ENCODE measurements at places on chromosomes 1 and 21.

- DNase-seq: no peak
Measured at GRCh38 chr1:25427696-25428095, 3.0 kb upstream of the MACO1 start.

DNA sequence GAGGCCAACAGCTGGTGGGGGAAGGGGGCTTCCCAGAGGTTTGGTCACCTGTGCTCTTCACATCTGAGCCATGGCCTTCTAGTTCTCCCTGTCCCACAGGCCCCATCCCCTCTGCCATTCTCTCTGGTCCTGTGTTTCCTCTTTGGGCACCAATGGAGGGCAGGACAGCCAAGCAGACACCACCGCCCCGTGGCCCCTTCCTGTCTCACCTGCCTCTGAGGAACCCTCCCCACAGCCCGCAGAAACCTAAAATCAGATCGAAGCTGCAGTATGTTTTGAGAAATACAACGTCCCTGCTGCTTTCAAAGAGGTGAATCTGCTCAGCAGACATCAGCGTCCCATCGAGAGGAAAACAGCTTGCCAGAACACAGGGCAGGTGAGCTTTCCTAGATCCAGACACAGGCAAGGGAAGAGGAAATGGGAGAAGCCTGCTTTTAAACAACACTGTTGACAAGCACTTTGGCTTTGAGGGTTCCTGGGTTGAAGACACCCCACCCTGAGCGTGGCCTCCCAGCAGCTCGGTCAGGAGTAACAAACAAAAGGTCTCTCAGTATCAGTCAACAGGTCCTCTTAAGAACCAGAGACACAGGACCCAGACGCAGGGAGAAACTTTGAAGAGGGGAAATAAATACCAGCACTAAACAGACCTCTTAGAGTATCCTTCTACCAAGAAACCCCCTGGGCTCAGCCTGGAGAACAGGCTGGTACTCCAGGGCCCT is 2.3 kb downstream of the PANK4 start:
- DNase-seq: no peak

DNA sequence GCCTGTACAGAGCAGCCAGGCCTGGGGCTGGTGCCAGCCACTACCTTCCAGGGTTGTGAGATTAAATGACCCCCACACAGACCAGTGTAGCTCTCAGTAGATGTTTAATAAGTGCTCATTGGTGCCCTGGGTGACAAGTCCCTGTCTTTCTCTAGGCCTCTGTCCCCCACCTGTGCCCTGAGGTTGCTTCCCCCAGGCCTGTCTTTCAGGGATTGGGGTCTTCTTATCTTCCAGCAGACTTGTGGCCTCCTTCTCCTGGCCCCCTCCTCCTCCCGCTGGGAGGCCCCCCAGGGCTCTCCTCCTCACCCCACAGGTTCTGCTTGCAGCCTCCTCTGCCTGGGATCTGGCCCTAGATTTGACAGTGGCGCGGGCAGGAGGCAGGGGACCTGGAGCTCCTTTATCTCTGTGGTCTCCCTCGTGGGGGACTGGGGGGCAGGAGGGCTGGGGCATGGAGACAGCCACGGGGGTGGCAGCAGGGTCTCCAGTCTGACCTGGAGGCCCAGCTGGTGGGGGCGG is 40.3 kb downstream of the EPHA2 start:
- DNase-seq: no peak

DNA sequence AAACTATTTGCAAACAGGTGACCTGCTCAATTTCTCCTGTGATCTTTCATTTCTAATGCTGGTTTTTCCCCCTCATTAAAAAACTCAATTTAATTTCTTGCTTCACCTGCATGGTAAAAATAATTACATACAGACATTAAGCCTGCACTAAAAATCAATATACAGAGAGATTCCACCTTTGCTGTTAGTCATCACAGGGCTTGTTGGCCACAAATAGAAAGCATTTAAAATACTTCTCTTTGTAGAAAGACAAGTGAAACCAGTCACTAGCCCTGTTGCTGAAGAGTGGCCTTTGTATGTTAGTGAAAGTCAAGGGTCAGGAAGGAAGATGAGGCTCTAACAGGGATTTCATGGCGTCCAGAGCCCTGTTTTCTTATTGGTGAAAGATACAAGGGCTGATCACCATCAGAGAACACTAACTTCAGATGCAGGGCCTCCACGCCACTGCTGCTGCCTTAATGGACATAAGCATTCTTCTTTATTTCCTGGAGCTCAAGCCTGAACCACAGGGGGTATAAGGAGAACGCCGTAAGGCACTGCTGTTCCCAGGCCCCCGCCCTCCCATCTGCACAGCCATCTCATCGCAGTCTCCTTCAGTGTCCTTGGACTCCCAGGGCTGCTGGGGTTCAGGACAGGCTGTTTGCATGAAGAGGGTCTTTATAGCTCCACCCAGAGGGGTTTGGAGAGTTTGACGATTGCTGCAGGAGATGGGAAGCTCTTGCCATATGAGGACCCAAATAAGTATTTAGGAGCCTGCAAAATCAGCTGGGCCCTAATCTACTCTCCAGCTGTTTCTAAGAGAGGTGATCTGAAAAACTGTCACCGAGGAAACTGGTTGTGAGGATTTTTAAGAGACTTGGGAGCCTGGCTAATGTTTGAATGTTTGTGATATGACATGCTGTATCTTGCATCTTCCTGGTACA is 117.3 kb upstream of the IRF2BP2 start:
- no peak for DNase-seq

GRCh38 chr1:94358630-94359599 is 59.3 kb upstream of the ABCD3 start:
- DNase-seq: no peak

Measured in cortex of kidney (tissue), 1 donor.